Activated CD4-positive, alpha-beta T cell treated with anti-CD3 and anti-CD28 coated beads, Interleukin-2, Interleukin-6, amounts not matched to agents 100 ng/mL and 50 ng/mL, durations not matched to agents 16 hours and 8 hours (primary cell): ENCODE measurements at places on chromosomes 6 and 20.

- no peak for DNase-seq
Observed at GRCh38 chr6:12555267-12555666, 161.3 kb upstream of the PHACTR1 start.

GRCh38 chr20:56762401-56762800 is 133.3 kb downstream of the TFAP2C start:
- DNase-seq: no peak

DNA sequence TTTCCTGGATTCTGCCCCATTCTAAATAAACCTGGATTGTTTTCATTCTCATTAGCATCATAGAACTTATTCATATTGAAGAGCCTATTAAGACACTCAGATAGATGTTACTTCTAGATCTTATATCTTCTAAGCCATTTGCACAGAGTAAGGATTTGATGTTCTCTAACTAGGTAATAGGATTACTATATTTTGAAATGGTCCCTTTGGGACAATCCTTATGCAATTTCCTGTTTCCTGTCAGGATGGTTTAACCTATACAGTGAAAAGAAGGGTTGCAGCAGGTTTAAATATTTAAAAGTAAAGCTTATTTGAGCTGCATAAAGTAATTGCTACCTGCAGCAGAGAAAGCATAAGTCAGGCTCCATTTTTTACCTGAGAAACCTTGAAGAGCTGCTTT is 860.1 kb downstream of the TFAP2A start:
- no peak for DNase-seq

DNA sequence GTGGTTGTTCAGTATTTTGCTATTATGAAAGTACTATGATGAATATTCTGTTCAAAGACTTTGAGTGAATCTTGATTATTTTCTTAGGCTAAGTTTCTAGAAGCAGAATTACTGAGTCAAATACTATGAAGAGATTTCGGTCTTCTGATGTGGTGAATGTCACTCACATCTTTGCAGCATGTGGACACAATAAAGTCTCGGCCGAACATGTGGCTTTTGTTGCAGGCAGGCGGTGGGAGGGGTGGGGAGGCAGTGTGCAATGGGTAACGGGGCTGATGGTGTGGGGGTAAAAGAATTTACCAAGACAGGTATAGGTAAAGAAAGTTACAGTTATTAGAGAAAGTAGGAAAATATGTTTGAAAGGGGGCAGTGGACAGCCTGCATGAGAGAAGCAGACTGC is 156.4 kb upstream of the DTNBP1 start:
- no peak for DNase-seq

DNA sequence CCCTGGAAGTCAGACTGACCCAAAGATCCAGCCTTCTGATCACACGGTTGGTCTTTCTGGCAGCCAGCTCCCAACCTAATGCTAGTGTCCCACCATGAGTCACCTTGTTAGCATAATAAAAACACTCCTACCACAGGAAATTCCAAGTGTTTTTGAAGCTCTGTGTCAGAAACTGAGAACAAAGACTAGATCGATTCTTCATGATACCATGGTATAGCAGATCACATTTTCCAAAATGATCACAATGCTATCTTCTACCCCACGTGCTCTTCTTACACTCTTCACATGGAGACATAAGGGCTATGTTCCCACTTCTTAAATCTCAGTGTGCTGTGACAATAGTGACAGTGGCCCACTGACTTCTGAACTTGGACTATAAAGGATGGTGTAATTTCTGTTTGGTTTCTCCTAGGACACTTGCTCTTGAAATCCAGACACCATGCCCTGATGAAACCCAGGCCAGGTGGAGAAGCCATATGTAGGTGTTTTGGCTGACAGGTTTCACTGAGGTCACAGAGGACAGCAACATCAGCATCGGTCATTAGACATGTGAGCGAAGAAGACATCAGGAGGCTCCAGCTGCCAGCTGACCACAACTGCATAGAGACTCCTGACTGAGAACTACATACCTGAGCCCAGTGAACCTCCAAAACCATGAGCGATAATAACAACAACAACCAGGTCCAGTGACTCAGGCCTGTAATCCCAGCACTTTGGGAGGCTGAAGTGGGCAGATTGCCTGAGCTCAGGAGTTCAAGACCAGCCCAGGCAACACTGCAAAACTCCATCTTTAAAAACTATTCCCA is 57.5 kb downstream of the MKKS start:
- DNase-seq: no peak

- no peak for DNase-seq
Observed at GRCh38 chr6:40894962-40895799, 143.8 kb downstream of the UNC5CL start.

GRCh38 chr6:142695016-142695415 is 250.0 kb downstream of the HIVEP2 start:
- no peak for DNase-seq

DNA sequence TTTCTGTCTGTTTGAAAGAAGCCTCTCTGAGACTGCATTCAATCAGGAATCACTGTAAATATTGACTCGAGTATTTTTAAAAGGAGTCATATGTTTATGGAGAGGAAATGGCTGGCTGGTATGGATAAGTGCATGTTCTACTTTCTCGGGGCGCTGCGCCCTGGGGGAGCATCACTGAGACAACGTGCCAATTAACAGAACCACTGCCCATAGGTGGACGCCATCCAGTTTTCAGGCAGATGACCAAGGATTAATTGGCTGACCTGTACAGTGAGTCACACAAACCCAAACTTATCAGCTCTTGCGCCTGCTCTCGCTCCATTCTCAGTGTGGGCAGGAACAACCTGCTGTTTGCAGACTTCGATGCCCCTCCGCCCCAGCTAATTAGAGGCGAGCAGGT is 571.2 kb downstream of the QKI start:
- no peak for DNase-seq

DNA sequence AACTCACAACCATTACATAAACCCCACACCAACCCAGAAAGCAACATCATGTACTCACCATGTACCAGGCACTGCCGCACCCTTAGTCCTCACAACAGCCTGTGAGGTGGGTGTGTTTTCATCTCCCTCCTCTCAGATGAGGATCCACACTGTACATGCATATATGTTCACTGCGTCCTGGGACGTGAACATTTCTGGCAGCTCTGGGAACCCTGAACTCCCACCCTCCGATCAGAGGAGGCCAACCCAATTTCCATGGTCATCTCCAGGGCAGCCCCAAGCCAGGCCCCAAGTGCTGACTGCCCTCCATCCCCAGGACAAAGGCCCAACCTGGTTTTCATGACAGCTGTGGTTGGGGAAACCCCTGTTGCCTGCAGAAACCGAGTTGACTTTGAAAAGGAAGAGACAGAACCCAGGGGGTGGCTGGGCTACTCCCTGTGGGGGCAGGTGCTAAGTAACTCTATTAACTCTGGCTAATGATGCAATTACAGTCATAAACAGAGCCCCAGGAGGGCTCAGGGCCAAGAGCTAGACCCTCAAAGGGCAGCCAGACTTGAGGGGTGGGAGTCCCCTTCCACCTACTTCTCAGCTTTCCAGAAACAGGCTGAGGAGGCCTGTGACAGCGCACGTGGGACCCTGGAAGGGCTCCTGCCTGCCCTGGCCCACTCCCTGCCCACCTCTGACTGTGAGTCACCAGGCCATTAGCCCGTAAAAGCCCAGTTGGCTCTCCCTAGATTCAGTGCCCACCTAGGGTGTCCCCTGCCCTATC is 2.6 kb downstream of the TFEB start:
- DNase-seq: peak; percentile 72
